Renal cortical epithelial cell (primary cell): ENCODE measurements at places on chromosomes 13 and 19.

DNA sequence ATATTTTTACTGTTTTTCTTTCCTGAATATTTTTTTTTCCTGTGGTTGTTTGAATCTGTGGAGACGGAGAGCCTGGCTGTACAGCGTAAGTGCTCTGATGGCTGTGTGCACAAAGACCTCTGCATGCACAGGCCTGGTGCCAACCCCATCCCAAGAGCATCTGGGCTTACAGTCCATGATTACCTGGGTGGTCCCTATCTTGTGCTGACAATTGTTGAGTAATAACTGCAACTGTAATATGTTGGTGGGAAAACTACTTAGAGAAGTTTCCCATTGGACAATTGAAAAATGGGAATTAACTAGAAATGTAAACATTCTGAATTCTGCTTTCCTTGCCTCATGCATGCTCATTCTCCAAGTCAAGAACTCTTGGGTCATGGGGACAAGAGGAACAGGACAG, 268.7 kb downstream of the SHISA2 start:
- no peak for DNase-seq

- DNase-seq = no peak
Observed at GRCh38 chr13:23787464-23787863, 101.7 kb downstream of the MIPEP start.

DNA sequence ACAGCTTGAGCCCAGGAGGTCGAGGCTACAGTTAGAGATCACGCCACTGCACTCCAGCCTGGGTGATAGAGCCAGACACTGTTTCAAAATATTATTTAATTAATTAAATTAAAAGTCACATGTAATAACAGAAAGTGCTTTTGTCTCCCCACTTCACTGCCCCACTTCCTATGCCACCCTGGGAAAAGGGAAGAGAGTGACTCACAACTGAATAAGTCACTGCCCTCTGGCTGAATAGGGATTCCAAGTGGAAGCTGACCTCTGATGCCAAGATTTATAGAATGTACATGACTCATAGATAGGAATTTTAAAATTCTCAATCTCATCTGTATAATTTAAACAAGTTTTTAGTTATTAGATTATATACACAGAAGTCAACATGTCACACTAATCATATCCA, 22.2 kb upstream of the ERVV-1 start:
- DNase-seq = peak; percentile 64

DNA sequence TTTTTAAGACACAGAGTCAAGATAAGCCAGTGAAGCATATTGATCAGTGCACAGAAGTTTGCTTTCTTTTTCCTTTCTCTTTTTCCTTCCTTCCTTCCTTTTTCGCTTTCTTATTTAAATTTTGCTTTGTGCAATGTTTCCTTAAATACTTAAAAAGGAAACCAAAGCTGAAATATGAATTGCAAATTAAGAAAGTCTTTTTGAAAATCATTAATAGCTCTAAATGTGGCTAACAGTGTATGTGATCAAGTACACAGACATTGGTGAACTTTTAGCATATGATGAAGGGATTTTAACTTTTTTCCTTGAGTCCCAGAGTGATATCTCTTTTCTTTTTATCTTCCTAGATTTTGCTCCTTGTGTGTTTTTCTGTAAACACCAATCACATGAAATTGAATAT, 1356.9 kb upstream of the PRR20A start:
- no peak for DNase-seq

GRCh38 chr13:113075711-113076110, 29.9 kb upstream of the F7 start:
- DNase-seq = no peak

DNA sequence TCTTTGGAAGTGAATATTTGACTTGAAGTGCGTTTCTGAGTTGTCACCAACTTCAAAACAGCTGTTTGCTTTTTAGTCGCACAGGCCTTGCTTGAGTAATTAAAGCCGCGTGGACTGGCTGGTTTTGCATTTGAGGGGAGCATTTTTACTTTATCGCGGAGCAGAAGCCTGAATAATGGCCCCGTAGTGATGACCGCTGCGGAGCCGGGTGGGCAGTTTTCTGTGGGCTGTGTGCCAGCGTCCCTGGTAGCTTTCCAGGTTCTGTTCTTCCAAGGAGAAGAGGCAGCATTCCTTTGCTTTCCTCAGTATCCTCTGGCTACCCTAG, 1.1 kb downstream of the NAA16 start:
- DNase-seq = peak; percentile 17

DNA sequence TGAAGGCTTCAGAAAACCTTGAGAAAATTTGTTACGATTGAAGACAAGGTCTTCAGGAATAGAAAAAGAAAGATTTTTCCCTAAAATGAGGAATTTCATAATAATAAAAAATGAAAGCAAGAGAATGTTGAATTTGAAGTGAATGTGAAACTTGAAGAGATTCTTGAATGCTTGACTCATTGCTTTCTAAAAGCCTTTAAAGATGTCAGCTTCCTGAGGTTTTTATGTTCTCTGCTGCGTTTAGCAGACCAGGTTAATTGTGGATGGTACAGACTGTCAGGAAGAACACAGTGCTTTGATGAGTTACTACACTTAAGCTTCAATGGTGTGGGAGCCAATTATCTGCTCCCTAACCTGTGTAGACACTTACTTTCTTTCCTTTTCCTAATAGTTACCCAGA, 96.3 kb upstream of the FNDC3A start:
- no peak for DNase-seq

DNA sequence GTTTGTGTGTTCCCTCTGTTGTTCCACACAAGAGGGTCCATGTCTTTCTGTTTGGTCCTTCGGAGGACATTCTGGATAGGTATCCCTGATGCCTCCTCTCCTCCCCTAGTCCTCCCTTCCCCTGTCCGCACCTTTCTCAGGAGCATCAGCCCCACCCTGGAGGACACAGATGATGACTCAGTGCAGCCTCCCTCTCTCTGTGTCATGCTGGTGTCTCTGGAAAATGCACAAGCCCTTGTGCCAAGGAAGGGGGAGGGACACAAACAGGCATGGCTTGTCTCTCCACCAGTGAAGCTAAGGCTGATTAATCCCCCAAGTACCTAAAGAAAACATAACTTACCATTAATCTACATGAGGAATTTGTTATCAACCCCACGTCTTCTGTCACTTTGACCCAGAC, 16.2 kb upstream of the TNFRSF19 start:
- DNase-seq = no peak

GRCh38 chr13:27920677-27921420, 1.0 kb downstream of the PDX1 start:
- no peak for DNase-seq

DNA sequence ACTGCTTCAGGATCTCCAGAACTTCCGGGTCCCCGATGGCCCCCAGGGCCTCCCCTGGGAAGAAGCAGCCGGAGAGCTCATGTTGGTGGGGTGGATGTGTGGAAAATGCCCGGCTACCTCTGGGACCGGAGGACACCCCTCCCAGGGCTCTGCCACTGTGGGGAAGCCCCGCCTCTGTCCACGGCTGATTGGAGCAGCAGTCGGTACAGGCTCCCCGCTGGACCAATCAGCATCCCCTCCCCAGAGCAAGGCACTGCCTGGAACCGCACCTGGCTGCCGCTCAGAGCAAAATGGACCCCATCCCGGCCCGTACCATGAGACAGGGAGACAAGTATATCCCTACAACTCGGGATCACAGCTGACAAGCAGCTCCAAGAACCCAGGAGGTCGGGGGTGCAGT, 6.4 kb downstream of the DOHH start:
- DNase-seq = no peak

- DNase-seq = no peak
Observed at GRCh38 chr13:20231839-20232555, at the start of gene GJB6. GJB6 (minus strand) TSS chr13:20232319; CDS start chr13:20223480, 8,839 bp downstream.

- DNase-seq = peak; percentile 36
Observed at GRCh38 chr19:3516675-3517207, 10.6 kb downstream of the FZR1 start.

GRCh38 chr19:48705431-48705830, 9.7 kb downstream of the FUT2 start:
- no peak for DNase-seq

GRCh38 chr19:45900738-45901431, 1.5 kb downstream of the MYPOP start:
- no peak for DNase-seq

GRCh38 chr19:35346193-35347052, 1.3 kb upstream of the FFAR1 start:
- no peak for DNase-seq

GRCh38 chr13:46552303-46552682, 677 bp upstream of the LRCH1 start:
- DNase-seq = no peak

DNA sequence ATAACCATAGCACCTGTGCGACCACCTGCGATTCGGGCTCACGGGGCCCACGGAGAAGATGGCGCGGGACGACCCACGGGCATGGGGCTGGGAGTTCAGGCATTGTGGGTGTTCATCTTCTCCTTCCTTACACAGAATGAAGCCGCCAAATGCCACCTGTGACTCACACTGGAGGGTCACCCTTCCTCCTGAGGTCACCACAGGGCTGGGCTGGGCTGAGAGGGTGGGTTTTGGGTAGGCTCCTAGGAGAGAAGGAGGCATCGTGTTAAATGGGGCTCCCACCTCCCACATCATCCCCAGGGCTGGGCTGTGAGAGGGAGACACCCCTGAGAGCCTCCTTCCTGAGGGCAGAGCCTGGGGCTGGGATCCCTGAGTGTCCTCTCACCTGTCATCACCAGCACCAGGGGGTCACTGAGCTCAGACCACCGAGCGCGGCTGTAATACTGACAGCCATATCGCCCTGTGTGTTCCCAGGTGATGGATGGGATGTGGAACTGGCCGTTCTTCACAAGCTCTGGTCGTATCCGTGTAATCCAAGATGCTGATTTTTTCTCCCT, 1.4 kb downstream of the LILRB2 start:
- DNase-seq = no peak

- no peak for DNase-seq
Observed at GRCh38 chr13:19592657-19593180, 31.4 kb upstream of the TPTE2 start.

DNA sequence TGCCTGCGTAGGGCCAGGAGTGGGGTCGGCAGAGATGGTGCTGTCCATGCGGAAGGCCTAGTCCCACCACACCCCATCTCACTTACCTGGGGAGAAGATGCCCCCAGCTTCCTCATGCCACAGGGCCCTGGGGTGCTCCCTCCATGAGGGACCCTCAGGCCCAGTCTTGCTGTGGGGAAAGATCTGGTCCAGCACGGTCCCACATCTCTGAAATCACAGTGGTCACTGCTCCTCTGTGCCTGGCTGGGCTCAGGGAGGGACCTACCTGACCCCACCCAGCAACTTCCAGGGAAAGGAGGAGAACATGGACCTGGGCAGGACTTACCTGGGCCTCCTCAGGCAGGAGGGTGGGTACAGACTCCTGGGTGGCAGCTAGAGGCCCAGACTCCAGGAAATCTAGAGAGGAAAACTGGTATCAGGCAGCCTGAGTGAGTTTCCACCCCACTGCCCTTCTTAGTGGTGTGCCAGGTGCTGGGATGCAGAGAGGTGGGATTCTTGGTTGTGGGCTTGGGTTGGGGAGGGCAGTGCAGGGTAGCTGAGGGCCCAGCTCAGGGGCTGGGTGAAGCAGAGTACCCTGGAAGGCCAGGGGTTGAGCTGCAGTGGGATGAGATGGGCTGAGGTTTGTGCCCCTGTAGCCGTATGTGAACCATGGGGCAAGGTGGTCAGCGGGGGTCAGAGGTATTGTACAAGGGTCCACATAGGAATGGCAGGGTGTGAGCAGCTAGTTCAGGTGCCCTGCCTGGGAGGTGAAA, 3.8 kb downstream of the MZF1 start:
- no peak for DNase-seq

- DNase-seq = no peak
Observed at GRCh38 chr19:57789288-57789687, 19.8 kb downstream of the ZNF586 start.

DNA sequence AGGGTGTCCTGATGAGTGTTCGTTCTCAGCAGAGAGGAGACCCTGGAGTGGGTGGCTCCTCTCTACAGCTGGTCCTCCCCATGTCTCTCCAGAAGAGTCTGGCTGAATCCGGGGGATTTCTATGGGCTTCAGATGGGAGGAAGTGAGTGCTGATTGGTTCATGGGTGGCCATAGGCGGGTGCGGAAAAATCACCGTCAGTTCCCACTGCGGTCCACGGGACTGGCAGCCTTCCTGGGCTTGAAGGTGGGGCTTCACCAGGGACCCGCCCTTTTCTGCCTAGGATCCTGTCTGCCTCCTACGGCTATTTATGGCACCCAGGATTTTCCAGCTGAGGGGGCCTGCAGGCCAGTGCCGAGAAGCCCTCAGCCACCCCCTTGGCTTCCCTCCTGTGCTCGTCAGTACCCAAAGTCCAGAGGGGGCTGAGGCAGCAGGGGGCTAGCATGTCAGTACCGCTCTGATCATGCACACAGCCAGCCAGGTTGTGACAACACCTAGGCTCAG, 18.4 kb downstream of the CPB2 start:
- DNase-seq = no peak

GRCh38 chr13:25175026-25175425, 2.9 kb upstream of the AMER2 start:
- DNase-seq = no peak
